ENCODE measurements at places on chromosomes 13 and 19. TPM values are rescaled to one million over a fixed set of nuclear protein-coding genes. Genes with fewer than 3 reads are reported as not detected.
A peak's percentile ranks its signal among the peaks of the same experiment; 100 is the strongest.

GRCh38 chr13:21297914-21298831 is 121.7 kb downstream of the MRPL57 start:
- peaks cover 14% of the 10 kb centered on the region for H3K4me1 ChIP-seq
- peak overlapping the region; percentile 86 for H3K4me3 ChIP-seq
- no peaks in the 10 kb centered on the region for H3K36me3 ChIP-seq
- H3K27me3 ChIP-seq: no peaks in the 10 kb centered on the region

CD22 gene
- total RNA-seq: not detected

DNA sequence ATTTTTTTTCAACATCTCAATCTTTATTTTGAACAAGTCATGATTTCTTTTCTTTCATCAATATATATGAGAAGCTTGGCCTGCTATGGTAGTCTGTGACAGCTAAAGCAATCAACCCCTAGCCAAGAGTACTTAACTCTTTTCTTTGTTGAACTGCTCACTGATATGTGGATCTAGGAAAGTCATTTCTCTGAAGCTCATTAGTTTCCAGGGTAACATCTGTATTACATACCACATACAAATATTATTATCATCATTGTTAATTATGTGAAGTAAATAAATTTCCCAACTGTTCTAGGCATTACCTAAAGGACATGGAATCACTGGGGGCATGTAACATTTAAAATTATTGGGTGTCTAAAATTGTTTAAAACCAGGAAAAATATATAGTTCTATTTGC is 267.3 kb downstream of the DCT start:
- no peaks in the 10 kb centered on the region for H3K36me3 ChIP-seq
- no peak for DNase-seq
- no peak overlapping the region for H3K27ac ChIP-seq
- H3K27me3 ChIP-seq: no peaks in the 10 kb centered on the region

GRCh38 chr19:39132344-39132969 is 6.9 kb downstream of the PAK4 start:
- no peak overlapping the region for H3K27ac ChIP-seq
- H3K4me3 ChIP-seq: no peak overlapping the region
- no peaks in the 10 kb centered on the region for H3K27me3 ChIP-seq
- H3K36me3 ChIP-seq: no peaks in the 10 kb centered on the region
- no peak for DNase-seq

DNA sequence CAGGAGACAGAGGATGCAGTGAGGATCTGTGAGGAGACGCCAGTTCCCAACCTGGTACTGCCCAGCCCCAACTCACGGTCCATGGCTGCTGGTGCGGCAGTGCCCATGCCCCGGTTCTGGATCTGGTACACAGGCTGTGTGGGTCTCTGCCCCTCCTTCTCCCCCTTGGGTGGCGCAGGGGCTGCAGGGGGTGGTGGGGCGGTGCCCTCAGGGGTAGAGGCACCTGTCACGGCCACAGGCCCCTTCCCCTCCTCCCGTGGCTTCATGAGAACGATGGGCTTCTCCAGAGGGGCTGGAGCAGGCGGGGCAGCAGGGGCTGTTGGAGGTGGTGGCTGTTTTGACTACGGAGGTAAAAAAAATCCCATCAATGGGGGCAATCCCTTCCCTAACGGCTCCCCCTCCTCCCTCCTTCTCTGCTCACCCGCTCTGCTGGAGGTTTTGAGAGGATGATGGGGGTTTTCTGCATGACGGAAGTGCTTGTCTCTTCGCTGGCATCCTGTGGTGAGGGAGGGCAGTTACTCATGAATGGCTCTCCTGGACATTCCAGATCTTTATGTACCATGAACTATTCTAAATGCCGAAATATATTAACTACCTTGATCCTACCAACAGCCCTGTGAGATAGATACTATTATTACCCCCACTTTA is 7.1 kb downstream of the SMG9 start:
- no peaks in the 10 kb centered on the region for H3K27me3 ChIP-seq
- no peak overlapping the region for H3K4me3 ChIP-seq
- DNase-seq: no peak

GRCh38 chr19:55440411-55441105 is 2.5 kb downstream of the SHISA7 start:
- no peak overlapping the region for H3K4me3 ChIP-seq
- no peak for DNase-seq

DNA sequence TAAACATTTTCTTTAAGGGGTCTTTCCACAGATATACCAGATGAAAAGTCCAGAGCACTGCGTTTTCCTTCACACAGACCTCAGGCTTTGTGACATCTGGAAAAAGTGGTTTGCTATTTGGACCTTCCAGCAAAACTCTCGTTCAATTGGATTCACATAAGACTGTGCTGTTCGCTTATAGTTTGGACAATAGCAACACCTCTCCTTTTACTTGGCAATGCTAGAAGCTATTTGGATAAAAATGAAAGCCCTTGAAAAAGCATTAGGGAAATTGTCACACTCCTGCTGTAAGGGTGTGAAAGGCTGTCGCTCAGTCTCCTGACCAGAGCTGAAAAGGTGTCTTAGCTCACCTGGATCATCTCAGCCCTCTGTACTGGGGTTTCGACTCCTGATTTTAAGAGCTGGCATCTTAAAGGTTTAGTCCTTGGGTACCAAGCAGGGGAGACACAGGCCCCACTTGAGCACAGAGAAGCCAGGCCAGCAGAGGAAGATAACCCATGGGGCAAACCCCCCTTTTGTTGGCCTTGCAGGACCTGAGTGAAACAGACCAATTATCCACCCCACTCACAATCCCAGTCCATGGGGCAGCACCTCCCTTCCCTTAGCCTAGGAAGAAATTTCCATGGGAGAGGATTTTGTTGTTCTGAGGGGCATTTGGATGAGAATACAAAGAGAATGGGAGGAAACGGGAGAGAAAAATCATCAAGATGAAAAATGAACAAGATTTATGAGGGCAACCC is 257.6 kb downstream of the DLEU7 start:
- H3K36me3 ChIP-seq: no peaks in the 10 kb centered on the region
- no peak for DNase-seq

PDX1 gene
- not detected for total RNA-seq

GRCh38 chr19:30132343-30133075 is 190.5 kb downstream of the URI1 start:
- no peak for DNase-seq
- H3K36me3 ChIP-seq: no peaks in the 10 kb centered on the region
- no peaks in the 10 kb centered on the region for H3K4me1 ChIP-seq
- H3K27ac ChIP-seq: no peak overlapping the region
- H3K27me3 ChIP-seq: no peaks in the 10 kb centered on the region
- H3K4me3 ChIP-seq: no peak overlapping the region

CFD gene
- 38.0 TPM for total RNA-seq

- H3K36me3 ChIP-seq: no peaks in the 10 kb centered on the region
- H3K27ac ChIP-seq: no peak overlapping the region
- H3K4me1 ChIP-seq: peaks cover 10% of the 10 kb centered on the region
- DNase-seq: peak; percentile 44
- H3K27me3 ChIP-seq: peaks cover 7% of the 10 kb centered on the region
Observed at GRCh38 chr19:584240-585001, 5.3 kb upstream of the HCN2 start.

GRCh38 chr19:33404506-33405253 is 31.2 kb downstream of the CEBPG start:
- no peak overlapping the region for H3K27ac ChIP-seq
- H3K36me3 ChIP-seq: no peaks in the 10 kb centered on the region
- H3K27me3 ChIP-seq: no peaks in the 10 kb centered on the region
- no peaks in the 10 kb centered on the region for H3K4me1 ChIP-seq
- no peak overlapping the region for H3K4me3 ChIP-seq

GRCh38 chr13:74015137-74015536 is 119.1 kb downstream of the KLF12 start:
- H3K36me3 ChIP-seq: no peaks in the 10 kb centered on the region
- no peaks in the 10 kb centered on the region for H3K4me1 ChIP-seq
- H3K27ac ChIP-seq: no peak overlapping the region
- DNase-seq: peak; percentile 59
- no peaks in the 10 kb centered on the region for H3K27me3 ChIP-seq
- no peak overlapping the region for H3K4me3 ChIP-seq

- no peak overlapping the region for H3K4me3 ChIP-seq
- no peaks in the 10 kb centered on the region for H3K27me3 ChIP-seq
- peaks cover 5% of the 10 kb centered on the region for H3K4me1 ChIP-seq
Observed at GRCh38 chr13:42280537-42280936, 8.6 kb downstream of the AKAP11 start.

DNA sequence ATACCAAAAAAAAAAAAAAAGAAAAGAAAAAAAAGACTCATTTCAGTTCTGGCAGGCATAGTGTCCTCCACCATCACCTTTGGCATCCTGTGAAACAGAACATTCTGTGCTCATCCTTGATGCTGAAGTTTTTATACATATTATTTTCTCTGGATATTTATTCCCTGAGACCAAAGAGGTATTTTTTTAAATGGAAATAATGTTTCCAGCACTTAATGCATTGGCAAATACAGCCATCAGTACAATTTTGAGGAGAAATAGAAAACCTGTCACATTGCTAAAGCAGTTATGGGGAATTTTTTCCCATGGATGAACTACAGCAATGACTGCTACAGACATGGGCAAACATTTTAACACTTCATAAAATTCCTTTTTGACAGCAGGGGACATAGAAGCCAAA is 312.4 kb downstream of the DNAJC15 start:
- no peak overlapping the region for H3K27ac ChIP-seq
- no peak overlapping the region for H3K4me3 ChIP-seq
- no peaks in the 10 kb centered on the region for H3K36me3 ChIP-seq
- H3K27me3 ChIP-seq: no peaks in the 10 kb centered on the region
- no peaks in the 10 kb centered on the region for H3K4me1 ChIP-seq
- no peak for DNase-seq

DNA sequence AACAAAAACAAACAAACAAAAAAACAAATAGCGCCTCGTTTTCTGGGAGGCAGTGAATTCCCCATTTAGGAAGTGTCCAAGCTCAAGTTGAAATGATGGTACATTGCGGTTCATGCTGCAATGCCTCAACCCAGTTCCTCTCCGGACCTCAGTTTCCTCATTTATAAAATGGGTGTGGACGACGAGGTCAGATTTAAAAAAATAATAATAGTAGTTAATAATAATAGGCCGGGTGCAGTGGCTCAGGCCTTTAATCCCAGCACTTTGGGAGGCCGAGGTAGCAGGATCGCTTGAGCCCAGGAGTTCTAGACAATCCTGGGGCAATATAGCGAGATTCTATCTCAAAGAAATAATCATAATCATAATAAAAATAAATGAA is 15.5 kb upstream of the ERCC1 start:
- peaks cover 9% of the 10 kb centered on the region for H3K4me1 ChIP-seq
- no peaks in the 10 kb centered on the region for H3K36me3 ChIP-seq
- no peak overlapping the region for H3K27ac ChIP-seq

- DNase-seq: peak; percentile 58
- no peaks in the 10 kb centered on the region for H3K27me3 ChIP-seq
- no peak overlapping the region for H3K4me3 ChIP-seq
- H3K27ac ChIP-seq: no peak overlapping the region
- H3K36me3 ChIP-seq: peaks cover 34% of the 10 kb centered on the region
- H3K4me1 ChIP-seq: no peaks in the 10 kb centered on the region
Observed at GRCh38 chr19:17579661-17580244, 24.3 kb downstream of the COLGALT1 start.

SOHLH2 gene
- total RNA-seq: not detected

DNA sequence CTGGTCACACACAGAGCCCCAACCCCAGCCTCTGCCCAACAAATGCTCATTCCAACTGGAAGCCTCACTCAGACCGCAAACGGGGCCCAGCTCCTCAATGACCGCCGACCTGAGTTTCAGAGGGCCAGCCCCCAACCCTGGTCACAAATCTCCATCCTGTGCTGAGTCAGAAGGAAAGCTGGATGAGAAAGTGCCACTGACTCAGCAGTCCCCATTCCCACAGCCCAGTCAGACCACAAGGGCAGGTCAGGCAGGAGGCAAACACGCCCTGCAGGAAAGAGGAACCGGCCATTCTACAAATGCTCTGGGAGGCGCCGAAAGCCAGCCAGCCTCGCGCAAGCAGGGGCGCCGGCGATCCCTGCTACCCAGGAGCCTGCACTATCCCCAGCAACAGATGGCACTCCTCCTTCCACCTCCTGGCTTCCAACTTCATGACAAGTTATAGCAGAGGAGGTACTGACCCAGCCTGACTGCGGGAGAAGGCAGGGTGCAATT is 14.1 kb upstream of the PRKD2 start:
- no peaks in the 10 kb centered on the region for H3K27me3 ChIP-seq
- peak overlapping the region; percentile 91 for H3K27ac ChIP-seq
- H3K4me3 ChIP-seq: peak overlapping the region; percentile 30
- DNase-seq: peak; percentile 89
- H3K4me1 ChIP-seq: peaks cover 43% of the 10 kb centered on the region
- peaks cover 28% of the 10 kb centered on the region for H3K36me3 ChIP-seq

- DNase-seq: no peak
- H3K27ac ChIP-seq: no peak overlapping the region
- H3K36me3 ChIP-seq: no peaks in the 10 kb centered on the region
- H3K27me3 ChIP-seq: no peaks in the 10 kb centered on the region
- no peaks in the 10 kb centered on the region for H3K4me1 ChIP-seq
Observed at GRCh38 chr13:63731896-63732295, 2316.2 kb upstream of the PCDH20 start.

DNA sequence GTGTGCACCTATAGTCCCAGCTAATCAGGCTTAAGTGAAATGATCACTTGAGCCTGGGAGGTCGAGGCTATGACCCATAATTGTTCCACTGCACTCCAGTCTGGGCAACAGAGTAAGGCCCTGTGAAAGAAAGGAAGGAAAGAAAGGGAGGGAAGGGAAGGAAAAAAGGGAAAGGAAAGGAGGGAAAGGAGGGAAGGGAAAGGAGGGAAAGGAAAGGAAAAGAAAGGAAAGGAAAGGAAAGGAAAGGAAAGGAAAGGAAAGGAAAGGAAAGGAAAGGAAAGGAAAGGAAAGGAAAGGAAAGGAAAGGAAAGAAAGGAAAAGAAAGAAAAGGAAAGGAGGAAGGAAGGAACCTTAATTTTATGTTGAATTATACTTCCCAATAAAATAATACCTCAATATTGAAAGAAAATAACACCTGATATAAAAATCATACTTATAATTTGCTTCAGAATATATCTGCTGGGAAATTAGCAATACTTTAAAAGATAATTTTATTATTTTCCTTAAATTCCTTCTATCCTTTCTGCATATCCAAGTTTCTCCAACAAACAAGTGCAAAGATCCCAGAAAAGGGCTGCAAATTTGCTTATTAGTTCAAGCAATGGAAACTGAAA is 177.3 kb downstream of the KLF12 start:
- H3K27me3 ChIP-seq: no peaks in the 10 kb centered on the region
- no peak overlapping the region for H3K4me3 ChIP-seq
- DNase-seq: no peak
